ENCODE measurements at places on chromosomes 1 and 21. TPM values are rescaled to one million over a fixed set of nuclear protein-coding genes. Genes with fewer than 3 reads are reported as not detected.

- DNase-seq, result no peak
These were observed 10.4 kb downstream of the ADAMTSL4 start for GRCh38 chr1:150559656-150560010.

GRCh38 chr1:70790232-70790923, 257.2 kb downstream of the PTGER3 start:
- DNase-seq, result no peak

FCN3 gene
- 0.34 TPM for total RNA-seq

SEC16B gene
- total RNA-seq, result not detected

DNA sequence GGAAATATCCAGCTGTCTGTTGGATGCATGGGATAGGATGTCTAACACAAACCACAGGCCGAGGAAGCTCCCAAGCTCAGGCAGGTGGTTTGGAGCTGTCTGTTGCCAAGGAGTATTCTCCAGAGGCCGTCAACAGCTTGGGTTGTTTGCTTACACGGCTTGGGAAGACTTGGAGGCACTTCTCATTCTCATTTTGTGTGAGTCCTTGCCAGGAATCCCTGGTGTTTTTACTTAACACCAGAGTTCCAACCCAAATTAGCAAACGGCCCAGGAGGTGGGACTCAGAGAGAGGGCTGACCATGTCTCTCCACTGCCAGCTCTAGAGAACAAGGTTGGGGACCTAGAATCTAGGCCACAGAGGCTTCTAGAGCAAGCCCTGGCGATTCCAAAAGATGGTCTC, 72.7 kb upstream of the FAM20B start:
- no peak for DNase-seq

DNA sequence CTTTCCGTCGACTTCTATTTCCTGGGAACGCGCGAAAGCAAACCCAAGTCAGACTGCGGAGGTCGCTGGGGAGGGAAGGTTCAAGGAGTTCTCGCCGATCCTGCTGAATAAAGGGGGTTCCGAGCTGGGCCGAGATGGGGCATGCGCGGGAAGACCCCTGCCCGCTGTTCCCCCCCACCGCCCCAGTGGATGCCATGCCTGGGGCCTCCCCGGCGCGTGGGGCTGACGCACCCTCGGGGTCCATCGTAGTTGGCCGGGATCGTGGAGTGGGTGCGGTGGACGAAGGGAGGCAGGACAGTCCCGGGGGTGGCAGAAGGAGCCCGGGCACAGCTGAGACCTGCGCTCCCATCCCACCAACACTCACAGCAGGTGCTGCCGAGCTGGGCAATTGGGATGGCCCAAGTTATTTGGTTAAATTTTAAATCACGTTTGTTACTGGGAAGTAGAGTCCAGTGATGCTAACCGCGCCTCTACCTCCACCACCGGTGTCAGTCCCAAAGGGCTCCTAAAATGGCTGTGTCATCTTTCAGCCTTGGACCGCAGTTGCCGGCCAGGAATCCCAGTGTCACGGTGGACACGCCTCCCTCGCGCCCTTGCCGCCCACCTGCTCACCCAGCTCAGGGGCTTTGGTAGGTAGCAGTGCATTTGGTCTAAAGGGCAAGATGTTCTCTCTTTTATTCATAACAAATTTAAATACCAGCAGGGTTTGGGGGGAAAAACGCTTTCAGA, 801 bp downstream of the MX1 start:
- DNase-seq, result no peak

AIRE gene
- not detected for total RNA-seq

DNA sequence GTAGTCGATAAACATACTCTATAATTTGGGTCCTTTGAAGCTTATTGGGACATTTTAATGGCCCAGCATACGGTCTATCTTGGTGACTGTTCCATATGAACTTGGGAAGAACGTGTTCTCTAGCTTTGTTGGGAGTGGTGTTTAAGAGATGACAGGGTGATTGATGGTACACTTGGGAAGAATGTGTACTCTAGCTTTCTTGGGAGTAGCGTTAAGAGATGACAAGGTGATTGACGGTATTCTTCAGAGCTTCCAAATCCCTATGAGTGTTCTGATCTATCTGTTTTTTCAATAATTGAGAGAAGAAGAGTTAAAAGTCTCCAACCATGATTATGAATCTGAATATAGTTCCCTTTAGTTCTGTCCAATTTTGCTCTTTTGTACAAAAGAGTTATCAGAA, 9.4 kb downstream of the NPHP4 start:
- DNase-seq, result no peak

DNA sequence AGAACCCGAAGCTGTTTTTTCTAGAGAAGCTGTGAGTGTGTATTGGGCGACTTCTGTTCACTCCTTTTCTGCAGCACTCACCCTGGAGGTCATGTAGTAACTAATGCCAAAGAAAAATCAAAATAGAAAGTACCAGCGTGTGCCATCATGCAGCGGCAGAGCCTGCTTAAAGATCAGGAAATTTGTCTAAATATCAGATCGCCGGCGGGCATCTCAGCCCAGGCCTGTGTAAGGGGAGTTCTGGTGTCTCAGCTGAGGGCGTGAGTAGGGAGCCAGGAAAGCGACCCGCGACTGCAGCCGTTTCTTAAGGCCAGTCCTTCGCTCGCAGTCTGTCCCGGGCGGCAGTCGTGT, 768 bp downstream of the EDARADD start:
- DNase-seq, result no peak

DNA sequence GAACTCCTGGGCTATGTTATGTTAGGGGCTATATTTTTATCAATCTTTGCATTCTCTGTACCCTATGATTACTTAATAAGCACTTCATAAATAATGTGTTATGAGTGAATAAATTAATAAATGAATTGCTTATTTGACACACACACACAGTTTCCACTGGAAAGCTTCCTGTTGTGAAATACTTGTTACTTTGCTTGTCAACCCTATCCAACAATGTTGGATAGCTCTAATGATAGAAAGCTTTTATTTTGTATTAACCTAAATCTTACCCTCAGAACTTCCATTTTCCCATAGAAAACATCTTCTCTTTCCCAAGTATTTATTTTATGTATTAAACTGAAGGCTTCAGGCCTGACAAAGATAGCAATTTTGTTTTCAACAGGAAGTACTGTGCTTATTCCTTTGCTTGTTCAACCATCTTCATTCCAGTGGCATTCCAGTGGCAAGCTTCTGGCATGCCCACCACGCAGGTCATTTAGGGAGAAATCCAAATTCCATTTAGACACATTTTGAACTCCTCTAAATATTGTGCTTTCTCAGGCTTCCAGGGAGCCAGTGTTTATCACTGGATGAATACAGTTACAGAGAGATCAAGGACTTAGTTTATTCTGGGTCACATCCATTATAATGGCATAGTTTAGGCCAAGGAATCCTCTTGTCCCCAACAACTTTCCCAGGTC, 134.4 kb downstream of the TGFB2 start:
- no peak for DNase-seq

DNA sequence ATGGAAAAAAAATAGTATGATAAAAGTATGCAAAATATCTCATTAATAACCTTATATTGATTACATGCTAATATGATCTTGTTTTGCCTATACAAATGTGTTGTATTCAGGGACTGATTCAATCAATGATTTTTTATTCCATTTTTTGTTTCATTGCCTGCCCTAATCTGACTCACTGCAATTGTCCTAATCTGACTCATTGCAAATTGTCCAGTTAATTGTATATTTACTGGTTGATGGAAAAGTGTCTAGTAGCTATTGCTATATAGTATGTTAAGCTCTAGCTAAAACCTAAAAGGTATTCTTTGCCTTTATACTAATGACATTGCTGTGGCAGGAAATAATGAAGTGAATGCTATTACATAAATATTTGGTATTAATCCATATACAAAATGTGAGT, 728.9 kb upstream of the ZP4 start:
- no peak for DNase-seq

DNA sequence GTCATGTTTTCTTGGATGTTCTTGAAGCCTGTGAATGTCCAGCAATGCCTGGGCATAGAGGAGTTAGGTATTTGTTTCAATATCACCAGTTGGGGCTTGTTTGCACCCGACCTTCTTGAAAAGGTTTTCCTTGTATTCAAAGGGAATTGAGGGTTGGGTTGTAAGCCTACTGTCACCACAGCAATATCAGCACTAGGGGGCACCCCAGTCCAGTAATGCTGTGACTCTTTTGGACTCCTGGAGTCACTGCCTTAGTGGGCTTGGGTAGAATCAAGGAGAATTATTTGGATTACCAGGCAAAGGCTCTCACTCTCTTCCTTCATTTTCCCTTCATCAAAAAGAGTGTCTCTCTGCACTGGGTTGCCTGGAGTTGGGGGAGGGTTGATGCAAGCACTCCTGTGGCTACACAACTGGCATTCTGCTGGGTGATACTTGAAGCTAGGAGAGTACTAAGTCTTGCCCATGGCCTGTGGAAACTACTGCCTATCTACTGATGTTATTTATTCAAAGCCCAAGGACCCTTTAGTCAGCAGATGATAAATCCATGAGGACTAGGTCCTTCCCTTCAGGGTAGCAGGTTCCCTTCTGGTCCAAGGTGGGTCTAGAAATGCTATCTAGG, 34.5 kb downstream of the OR10R2 start:
- peak; percentile 12 for DNase-seq

GRCh38 chr1:203769505-203770343, 4.7 kb downstream of the LAX1 start:
- DNase-seq, result no peak

DNA sequence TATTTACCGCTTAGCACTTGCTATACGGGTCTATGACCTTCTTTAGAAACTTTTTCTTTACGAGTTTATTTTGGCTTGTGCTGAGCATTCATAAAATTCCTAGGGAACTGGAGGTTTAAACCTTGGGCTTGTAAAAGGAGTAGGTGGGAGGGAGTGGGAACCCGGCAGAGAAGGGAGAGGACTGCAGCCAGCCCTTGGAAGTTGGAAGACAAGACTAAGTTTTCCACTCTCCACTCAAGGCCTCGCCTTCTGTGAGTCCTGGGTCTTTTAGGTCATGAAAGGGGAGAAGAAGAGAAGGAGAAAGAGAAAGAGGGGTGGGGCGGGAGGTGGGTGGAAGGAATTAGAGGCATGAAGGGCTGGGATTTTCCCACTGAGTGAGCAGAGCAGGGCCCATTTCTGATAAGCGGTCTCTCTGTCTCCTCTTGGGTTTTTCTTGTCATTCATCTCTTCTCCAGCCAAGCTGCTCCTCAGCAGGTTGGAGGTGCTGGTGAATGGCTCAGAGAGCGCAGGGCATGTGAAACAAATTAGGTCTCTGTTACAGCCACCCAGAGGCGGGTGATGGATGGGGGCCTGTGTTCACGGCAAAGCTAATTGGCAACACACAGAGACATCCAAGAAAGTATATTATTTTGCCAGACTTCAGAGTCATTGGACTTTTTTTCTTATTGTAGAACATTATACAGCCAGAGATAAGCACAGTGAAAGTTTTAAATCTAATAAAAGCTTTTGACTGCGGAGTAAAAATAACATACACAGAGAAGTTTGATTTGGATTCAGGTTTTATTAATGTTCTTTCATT, 247.3 kb downstream of the FOXD2 start:
- no peak for DNase-seq

DNA sequence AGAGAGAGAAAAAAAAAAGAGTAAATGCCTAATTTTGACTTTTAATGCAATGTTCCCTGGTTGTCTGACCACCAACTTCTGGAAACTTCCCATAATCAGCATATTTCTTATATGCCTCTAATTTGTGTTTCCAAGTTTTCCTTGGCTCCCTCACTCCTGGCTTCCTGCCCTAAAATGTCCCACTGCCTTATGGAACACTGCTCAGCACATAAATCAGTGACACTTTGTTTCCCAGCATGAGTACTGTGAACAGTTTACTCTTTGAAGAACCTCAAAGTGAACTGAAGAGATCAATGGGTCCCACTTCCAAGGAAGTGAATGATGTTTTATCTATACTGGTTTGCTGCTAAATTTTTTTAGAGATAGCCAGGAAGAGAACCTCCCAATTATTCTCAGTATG, 271.3 kb upstream of the PRMT6 start:
- DNase-seq, result no peak

MCOLN2 gene
- 54.8 TPM for total RNA-seq

OPRD1 gene
- not detected for total RNA-seq

DNA sequence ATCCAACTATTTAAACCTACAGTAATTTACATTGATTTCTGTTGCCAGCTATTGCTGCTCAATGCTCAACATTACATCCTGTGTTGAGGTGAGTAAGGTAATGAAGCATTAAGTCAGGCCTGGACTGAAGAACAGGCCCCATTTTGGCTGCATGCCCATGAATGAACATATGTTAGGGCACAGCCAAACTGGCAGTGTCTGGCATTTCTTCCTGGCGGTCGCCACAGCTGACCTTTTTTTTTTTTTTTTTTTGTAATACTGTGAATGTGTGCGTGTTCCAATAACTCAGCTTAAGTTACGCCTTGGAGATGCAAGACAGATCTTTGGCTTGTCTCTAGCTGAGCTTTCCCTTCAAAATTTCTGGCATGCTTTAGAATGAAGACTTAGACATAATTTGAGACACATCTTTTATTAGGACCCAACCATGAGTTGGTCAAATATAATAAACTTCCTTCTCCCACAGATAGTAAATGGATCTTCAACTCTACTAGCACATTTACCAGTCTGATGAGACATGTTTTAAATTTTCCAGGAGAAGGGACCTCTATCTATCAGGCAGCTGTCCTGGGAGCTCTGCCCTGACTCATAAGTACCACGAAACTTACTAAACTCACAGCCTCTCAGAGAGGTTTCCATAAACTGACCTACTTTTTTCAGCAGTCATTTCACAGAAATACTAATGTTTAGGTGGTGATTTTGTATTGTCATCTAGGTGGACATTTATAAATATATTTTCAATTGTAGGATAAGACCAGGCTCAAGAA, 341.1 kb upstream of the RUNX1 start:
- DNase-seq, result no peak

GRCh38 chr1:24420547-24420946, 4.9 kb downstream of the NIPAL3 start:
- no peak for DNase-seq

GRCh38 chr21:38751379-38752050, 54.2 kb upstream of the ETS2 start:
- DNase-seq, result no peak

CELA3A gene
- 6.9 TPM for total RNA-seq

DNA sequence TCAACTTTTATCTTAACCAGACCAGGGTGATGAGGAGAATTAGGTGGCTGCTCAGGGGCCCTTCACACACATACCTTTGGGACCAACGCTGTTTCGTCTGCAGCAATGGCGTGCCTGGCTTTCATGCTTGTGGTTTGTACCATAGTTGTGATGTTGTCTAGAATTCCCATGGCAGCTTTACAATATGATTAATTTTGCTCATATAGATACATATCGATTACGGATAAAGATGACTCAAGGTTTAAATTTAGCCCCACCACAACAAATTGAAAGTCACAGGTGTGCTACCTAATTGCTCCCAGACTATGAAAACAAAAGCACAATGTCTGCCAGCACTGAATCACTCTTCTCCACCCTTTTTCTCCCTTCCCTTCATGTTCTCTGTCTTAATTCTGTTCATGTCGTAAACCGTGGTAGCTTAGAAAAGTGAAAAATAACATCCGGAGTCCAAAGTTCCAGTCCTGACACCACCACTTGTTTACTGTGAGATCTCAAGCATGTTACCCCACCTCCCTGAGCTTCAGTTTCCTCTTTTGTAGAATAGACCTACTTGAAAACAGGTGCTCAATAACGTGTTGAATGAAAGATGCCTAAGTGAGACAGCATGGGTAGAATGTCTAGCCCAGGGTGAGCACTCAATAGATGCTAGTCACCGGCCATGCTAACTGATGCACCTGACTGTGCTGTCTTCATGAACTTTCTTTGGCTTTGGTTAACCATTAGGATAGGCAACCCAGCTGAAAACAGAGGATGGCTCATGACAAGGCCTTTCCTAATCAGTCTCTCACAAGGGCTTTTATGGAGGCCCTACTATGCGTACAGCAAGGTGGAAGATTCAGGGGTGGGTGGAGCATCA, 22.1 kb upstream of the JUN start:
- no peak for DNase-seq

Data from activated T-cell treated with anti-CD3 and anti-CD28 coated beads, Interleukin-2, amount 50 U/mL, for 4 hours (primary cell).